Stimulated activated CD4-positive, alpha-beta T cell treated with anti-CD3 and anti-CD28 coated beads, TNF-alpha, amount 100 ng/mL, for 1 hour (primary cell): ENCODE measurements at places on chromosomes 7 and 10.

DNA sequence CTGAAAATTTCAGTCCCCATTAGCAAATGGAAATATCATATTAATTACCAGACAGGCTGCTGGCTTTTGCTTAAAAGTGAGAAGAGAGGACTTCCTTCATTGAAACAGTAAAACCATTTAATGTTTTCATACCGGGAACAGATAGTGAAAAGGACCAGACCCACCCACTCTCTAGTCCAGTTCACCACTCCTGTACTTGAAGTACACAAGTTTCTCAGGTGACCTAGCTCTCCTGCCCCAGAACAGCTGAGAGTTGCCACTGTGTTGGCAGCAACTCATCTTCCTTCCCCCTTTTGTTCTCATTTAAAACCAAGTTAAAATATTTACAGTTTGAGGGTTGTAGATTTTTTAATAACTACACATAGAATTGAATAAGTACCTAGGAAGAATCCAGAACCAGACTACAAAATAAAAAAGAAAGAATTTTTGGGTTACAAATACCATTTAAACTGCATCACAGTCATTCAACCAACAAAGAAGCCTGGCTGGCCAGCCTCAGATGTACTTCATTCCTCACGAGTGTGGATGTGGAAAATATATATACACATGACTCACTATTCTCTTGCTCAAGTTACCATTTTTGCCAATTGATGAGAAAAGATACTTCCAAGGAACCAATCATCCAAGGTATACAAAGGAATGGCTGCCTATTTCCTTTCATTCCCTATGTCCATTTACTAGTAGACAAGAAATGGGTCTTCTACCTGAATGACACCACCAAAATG, 68.1 kb downstream of the VPS41 start:
- no peak for DNase-seq

DNA sequence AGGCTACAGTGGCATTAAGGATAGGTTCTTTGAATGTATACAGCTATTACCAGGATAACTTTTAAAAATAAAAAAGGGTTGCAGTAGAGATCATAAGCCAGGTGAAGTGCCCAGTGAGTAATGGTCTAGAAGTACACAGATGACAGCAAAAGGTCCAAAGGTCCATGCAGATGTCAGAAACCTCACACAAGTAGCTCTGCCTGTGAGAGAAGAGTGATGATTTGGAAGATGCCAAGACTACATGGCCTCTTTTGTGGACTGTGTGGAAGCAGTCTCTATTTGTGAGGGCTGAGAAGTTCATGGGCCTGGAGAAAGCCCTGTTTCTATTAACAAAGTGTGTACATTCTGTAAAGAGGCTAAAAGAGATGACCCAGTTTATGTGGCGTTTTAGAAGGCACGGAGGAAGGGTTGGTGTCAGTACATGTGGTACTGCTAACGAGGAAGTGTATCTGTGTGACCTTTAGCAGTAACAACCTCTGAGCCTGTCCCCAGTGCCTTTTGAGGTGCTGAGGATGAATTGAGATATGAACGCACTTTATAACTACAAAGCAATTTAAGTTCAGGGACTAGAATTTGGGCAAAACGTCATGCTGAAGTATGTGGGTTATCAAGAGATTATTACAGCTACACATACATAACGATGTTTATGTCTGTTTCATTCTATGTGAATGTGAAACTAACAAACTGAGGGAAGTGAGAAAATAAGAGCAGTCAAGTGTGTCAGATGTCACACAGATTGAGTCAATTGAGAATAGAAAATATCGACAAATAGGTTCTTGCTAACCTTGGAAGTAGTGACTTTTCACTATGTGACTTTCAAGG, 7.6 kb downstream of the CYCS start:
- no peak for DNase-seq

GRCh38 chr10:31124852-31125251, 93.2 kb upstream of the ZNF438 start:
- DNase-seq, result no peak

DNA sequence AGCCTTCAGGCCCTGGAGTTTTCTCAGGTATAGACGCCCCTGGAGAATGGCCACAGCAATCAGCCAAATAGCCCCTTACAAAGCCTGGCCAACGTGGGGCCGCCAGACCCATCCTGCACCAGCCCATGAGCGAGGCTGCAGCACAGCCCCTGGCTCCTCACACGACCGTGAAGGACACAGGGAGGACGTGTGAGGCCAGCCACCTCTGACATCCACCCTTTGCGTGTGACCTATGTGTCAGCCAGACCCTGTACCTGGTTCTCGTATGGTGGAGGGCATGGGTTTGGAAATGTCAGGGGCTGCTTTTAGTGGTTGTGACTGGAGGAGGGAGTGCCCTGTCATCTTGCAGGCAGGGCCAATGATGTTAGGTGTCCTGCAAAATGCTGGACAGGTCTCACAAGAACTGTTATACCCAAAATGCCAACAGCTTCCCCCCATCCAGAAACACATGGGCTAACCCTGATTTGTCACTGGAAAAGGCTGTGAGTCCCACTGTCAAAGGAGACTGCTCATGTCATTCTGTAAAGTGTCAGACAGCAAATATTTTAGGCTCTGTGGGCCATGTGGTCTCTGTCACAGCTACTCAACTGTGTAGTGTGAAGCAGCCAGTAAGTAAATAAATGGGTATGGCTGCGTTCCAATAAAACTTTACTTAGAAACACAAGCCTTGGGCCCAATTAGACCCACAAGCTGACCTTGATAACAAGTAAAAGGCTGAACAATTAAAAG, 30.0 kb downstream of the NOD1 start:
- no peak for DNase-seq

DNA sequence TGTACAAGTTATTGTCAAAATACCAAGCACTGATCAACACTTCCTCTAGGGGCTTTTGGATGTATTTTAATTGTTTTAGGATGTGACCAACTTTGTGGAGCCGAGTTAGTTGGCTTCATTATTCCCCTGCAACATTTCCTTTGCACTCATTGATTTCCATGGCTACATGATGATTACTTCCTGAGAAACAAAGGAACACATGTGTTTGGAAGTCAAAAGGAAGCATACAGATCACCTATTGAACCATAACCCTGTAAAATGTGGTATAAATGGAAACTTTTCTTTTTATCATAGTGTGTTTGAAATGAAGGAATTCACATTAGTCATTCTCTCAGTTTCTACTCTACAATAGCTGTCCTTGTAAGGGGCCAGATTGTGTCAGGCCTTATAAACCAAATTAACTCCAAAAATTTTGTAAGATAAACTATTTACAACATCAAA, 32.2 kb upstream of the EXOC6 start:
- DNase-seq, result no peak

GRCh38 chr10:122664501-122664900, 35.1 kb downstream of the C10orf120 start:
- no peak for DNase-seq

DNA sequence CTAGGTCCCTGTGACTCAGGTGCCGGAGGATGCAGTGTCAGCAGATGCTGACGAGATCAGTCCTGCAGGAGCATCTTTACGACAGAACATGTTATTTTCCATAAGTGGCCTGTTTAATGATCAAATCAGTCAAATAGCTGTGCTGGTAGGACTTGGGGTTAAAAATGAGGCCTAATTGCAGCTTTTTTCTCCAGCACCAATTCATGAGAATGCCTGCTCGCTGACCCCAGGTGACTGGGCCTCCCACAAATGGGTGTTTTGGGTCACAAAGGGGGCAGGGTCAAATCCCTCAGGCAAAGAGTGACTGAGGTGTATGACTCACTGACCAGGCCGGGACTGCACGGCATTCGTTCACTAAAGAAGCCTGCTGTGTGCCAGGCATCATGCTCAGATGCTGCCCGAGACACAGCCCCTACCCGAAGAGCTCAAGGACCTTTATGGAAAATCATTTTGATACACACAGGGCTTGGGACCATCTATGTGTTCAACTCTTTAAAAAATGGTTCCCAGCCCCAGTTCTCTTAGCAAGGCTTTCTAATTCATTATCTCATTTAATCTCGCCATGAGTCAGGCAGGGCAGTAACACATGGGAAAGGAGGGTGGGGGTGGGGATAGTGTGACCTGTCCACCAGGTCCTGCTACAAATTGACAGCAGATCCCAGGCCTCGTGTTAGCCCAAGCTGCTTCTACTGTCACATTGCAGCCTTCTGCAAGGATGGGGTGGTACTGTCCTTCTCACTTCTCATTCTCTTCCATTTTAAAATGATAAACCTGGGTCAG, 21.1 kb downstream of the ZNF775 start:
- no peak for DNase-seq

DNA sequence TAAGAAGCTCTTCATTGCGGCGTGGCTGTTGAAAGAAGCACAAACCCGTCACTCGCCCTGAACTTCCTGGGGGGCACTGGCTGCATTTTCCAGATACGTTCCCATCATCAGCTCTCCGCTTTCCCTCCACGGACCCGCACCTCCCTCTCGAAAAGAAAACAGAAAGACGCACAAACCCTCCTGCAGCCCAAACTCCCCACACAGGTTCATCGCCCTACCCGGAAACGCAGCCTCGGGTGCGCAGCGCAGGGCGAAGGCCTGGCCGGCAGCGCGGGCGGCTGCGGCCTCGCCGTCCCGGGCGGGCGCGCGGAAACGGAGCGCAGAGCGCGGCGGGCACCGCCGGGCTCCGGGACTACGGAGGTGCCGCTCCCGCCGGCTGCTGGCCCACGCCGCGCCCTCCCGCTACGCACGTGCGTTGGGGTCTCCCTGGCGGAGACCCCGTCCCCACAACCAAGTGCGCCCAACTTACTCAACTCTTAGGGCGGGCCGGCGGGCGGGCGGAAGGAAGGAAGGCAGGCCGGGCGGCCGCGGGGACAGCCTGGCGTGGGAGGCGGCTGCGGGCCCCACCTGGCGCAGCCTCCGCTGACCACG, 822 bp downstream of the ZNF800 start:
- DNase-seq, result no peak

GRCh38 chr7:148697256-148698006, 1.3 kb upstream of the CUL1 start:
- DNase-seq, result no peak
